ENCODE measurements at places on chromosomes 4 and X.

- no peak for DNase-seq
Measured at GRCh38 chr4:97279391-97279790, 863.9 kb downstream of the STPG2 start.

- no peak for DNase-seq
Measured at GRCh38 chrX:125436855-125437254, 117.2 kb downstream of the TEX13C start.

- DNase-seq: no peak
Measured at GRCh38 chr4:52241916-52242315, 190.8 kb downstream of the SPATA18 start.

DNA sequence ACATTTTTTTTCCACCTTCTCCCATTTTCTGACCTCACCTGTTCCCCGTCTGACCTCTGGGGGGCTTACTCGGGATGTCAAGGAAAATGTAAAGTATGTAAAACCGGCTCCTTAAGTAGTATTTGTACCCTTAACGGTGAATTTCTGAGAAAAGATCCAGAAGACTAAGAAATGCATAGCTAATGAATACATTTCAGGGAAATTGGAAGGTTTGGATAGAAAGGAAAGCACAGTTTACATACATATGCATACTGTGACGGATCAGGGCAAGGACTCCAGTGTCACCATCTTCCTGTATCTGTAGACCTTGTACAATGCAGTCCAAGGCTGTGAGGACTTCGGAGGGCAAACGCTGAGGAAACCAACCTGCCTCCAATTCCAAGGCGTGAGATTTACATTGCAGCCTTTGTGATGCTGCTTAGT lies 2185.9 kb upstream of the TENM3 start:
- peak; percentile 27 for DNase-seq

GRCh38 chr4:22901631-22902030 lies 208.9 kb downstream of the GBA3 start:
- DNase-seq: no peak

DNA sequence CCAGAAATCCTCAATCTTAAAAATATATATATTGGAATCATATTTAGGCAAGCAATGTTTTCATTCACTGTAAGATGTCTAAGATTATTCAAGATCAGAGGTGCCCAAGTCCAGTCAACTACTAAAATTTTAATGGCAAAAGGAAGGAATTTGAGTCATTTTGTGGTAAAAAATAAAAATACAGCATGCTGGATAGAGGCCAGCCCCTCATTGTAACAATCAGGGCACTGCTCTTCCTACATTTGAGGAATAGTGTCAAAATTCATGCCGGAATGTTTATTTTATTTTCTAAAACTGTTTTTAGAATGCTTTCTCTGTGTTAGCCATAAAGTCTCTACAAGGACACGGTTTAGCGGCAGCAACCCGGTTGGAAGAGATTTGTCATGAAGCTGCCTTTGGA lies 49.9 kb upstream of the SRD5A3 start:
- no peak for DNase-seq

- DNase-seq: no peak
Measured at GRCh38 chr4:155973639-155974475, 20.2 kb upstream of the CTSO start.

GRCh38 chr4:67371615-67372014 lies 173.7 kb downstream of the CENPC start:
- DNase-seq: no peak

DNA sequence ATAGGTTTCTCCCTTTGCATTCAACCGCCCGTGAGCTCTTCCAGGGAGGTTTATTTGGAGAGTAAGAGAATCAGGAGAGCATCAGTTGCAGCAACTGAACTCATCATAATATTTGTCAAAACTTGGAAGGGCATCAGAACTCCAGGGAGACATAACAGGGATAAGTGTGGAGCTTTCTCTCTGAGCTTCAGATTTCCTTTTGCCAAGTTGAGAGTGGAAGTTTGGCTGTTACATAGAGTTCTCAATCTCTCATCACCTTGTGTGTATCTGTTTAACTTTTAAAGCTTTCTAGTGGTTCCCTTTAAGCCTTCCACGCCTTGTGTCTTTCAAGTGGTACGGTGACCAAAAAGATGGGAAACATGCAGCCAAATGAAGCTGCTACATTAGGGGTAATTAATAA lies 18.8 kb downstream of the BMP3 start:
- no peak for DNase-seq

DNA sequence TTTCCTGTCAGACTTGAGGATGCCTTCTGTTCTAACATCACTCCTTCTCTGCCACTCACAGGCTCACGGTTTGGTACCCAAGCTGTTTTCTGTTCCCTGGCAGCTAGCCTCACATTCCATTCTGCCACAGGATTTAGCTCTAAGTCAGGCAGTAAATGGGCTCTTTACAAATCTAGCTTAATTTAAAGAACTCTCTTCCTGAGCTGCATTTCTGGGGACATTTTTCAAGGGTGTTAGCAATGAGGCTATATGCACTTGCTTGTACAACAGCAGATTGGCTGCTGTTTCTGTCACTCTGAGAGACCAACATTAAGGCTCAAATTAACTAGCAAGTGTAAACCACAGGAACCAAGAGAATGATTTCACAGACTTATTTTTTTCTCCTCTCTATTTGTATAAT lies 337.8 kb upstream of the NOCT start:
- DNase-seq: no peak

DNA sequence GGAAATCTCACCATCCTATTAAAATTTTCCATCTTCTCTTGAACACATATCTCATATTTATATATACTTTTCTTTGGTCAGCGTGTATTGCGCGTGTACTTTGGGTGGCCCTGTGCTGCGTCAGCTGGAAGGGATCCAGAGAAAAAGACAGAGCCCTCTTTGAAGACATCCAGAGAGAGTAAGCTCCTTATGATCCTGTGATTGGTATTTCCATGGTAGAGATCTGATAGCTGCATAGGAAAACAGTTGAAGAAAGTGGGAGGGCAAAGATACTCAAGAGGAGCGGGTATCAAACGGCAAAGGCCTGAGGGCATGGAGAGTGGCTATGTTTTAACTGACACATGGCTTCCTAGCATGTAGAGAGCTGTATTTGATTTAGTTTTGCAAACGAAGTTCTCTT lies 4.4 kb upstream of the HPGD start:
- no peak for DNase-seq

GRCh38 chrX:130086447-130087206 lies 23.7 kb downstream of the ELF4 start:
- no peak for DNase-seq

DNA sequence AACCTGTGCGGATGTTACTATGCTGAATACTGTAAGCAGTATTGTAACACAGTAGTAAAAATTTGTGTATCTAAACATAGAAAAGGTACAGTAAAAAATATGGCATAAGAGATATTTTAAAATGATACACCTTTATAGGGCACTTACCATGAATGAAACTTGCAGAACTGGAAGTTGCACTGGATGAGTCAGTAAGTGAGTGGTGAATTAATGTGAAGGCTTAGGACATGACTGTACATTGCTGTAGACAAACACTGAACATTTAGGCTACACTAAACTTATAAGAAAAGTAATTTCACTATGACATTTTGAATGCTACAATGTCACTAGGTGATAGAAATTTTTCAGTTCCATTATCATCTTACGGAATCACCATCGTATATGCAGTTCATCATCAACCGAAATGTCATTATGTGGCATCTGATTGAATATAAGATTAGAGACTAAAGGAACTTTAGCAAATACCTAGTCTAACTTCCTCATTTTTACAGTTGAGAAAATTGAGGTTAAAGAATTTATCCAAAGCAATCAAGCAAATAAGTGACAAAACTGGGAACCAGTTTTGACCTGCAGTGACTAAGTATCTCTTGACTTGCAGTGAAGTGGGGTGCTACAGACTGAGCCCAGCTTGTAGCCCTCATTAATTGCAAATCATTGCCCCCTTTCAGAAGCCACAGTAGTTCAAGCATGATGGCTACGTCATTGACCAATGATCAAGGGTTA lies 55.3 kb downstream of the EGF start:
- no peak for DNase-seq

GRCh38 chrX:16931371-16931770 lies 15.1 kb upstream of the REPS2 start:
- DNase-seq: no peak

DNA sequence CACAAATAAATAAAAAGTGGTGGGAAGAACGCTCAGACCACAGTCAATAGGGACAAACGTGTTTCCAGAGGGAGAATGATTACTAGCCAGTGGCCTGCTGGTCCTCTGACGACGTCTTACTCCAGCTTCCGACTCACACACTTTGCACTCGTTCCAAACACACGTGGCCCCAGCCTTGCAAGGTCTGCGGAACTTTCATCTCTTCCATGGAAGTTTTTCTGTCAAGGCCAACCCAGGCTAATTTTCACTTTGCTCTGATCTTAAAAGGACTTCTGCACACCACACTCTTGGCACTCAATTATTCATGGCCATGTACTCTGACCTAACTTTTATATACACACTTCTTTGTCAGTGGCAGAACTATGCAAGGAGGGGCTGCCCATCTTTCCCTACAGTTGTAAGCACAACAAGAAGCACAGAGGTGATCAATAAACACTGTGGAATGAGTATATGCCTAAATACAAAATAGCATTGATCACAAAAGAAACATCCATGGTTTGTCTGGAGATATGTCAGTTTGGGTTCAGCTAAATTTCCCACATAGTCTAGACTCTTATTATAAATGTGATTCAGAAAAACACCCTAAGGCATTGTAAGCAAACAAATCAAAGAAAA lies 69.4 kb downstream of the STX18 start:
- DNase-seq: no peak

GRCh38 chr4:58776627-58777026 lies 1666.4 kb upstream of the IGFBP7 start:
- no peak for DNase-seq

- no peak for DNase-seq
Measured at GRCh38 chr4:10535912-10536311, 78.7 kb upstream of the ZNF518B start.

GRCh38 chrX:3584415-3584996 lies 128.9 kb downstream of the PRKX start:
- no peak for DNase-seq

DNA sequence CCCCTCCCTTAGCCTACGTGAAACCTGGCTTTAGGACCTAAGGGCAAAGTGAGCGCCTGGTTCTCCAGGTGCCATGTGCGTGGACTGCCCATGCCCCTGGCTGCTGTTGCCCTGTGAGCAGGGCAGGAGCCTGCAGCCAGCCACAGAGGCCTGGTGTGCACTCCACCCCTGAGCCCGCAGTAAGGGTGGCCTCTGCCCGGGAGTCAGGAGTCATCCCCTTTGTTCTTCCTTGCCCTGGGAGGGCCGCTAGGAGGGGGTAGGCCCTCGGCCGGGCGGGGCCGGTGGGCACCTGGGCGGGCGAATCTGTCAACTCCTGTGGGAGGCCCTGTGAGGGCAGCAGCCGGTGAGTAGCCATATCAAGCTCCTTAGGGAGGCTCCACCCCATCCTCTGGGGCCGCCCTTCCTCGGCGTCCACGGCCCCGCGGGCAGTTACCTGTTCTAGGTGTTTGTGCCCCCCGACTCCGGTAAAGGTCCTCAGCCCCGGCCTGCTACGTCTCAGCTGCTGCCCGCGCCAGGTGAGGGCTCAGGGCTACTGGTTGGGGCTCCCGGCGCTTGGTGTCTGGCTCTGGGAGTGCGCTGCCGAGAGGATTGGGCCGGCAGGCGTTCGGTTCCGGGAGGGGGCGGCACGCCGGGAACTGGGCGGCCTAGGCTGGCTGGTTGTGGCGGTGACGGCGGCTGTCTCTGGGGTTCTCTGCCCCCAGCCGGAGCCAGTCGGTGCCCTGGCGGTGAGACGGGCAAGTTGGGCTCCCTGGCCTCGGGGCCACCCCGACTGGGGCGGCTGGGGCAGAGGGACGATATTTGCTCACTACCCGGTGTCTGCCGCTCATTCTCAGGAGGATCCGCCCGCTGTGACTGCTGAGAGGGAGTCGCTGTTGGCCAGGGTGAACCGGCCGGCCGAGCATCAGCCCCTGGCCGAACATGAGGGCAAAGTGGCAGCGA lies 1060.2 kb downstream of the TECRL start:
- DNase-seq: no peak

DNA sequence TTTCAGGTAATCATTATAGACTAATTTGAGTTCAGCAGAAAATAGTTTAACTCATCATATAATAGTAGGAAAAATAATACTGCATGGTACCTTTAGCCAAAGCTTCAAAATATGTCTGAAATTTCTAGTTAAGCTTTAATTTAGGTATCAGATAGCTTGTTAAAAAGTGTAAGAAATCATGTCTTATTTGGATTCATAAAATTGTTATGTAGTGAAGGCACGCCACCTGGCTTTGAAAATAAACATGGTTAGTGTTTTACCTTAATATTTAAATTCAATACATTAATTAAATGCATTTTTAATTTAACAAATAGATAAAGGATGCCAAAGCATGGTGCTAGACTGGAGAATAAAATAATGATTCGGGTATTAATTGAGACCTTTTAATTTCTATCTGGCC lies 211.4 kb downstream of the FSTL5 start:
- DNase-seq: no peak

DNA sequence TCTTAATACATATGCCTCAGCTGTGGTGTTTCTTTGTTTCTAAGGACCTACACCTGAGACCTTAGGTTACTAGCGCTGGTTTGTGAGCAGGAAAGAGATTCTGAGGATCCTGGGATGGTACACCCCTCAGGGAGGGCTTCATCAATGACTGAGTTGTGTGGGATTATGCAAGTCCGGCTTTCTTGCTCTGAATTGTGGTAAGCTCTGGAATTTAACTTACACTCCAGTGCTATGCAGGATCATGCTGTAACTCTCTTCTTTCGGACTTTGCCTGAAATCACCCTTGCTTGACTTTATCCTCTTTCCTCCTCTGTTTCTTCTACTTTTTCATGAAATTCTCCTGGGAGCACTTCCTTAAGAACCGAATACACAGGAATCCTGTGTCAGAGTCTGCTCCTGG lies 431.5 kb upstream of the BOD1L1 start:
- DNase-seq: no peak

- no peak for DNase-seq
Measured at GRCh38 chrX:118347131-118347530, 1.2 kb downstream of the WDR44 start.

DNA sequence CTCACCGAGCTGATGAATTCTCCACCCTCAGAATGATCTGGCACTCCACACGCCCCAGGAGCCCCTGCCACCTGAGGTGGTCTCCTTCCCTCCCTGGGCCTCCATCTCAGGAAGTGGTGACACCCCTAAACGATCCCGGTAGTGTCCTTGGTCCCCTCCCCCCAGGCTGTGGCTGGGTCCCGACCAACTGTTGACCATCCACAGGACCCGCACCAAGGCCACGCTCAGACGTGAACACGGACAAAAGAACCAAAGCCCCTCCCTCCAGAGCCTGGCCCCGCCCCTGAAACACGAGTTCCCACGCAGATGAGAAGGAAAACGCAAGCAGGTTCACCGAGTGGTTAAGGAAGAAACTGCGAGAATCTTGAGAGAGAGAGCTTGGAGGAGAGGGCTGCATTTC lies 16.6 kb downstream of the LRPAP1 start:
- DNase-seq: no peak

- no peak for DNase-seq
Measured at GRCh38 chr4:86975927-86976326, 41.1 kb downstream of the AFF1 start.
